ENCODE measurements at places on chromosomes 7 and 10.

DNA sequence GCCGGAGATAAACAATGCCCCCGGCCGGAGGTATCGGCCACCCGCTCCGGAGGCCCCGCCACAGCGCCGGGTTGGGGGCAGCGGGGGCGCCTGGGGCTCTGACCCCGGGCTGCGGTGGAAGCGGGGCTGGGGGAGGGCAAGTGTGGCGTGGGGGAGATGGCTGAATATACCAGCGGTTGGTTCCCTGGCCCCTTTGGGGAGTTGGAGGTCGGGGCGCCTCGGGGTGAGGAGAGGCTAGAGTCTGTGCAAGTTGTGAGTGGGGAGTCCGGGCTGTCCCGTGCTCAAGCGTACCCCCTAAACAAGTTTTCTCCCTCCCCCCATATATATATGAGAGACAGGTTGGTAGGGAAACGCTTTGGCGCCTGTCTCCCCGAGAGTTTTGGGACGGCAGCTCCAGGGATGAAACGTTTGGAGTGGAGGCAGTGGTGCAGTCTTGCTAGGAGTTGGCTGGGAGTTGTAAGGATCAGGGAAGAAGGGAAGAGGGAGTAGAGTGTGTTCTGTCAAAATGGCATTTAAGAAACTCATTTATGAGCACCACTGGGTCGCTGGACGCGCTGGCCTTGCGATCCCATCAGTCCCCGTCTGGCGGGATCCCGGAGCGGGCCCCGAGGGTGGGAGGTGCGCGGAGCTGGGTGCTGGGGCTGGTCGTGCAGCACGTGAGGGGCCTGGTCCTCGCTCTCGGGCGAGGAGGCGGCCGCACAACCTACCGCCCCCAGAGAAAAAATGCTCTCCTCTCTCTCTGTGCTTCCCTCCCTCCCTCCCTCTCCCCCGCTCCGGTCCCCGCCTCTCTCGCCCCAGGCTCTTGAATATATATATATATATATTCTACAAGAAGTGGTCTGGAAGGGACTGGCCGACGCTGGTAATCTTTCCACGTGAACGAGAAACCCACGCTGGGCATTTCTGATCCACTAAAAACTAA is 1.1 kb downstream of the TET1 start:
- DNase-seq = no peak

DNA sequence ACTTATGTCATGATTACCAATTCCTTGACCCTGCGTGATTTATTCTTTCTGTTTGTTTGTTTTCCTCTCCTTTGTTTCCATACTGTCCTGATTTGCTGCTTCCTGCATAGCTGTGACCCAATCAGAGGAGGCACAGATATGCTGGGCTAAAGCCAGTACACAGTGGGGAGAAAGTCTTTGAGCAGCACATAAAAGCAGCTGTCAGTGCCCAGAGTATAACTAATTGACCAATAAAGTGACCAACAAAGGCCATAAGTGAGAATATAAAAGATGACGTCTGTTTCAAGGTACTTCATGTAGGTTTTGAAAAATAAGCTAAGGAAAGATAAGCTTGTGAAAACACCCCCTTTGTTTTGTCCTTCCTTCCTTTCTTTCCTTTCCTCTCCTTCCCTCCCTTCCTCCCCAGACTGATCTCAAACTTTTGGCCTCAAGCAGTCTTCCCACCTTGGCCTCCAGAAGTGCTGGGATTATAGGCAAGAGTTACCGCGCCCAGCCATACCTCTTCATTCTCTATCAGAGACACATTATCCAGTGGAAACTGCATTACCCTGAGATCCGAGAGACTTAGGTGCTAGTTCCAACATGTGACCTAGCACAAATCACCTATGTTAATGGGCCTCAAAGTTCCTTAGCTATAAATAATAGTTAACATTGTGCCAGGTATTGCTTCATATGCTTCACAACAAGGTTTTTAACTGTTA is 17.0 kb downstream of the BCAP29 start:
- DNase-seq = no peak

GRCh38 chr10:23439961-23440889 is 1.4 kb downstream of the OTUD1 start:
- no peak for DNase-seq

DNA sequence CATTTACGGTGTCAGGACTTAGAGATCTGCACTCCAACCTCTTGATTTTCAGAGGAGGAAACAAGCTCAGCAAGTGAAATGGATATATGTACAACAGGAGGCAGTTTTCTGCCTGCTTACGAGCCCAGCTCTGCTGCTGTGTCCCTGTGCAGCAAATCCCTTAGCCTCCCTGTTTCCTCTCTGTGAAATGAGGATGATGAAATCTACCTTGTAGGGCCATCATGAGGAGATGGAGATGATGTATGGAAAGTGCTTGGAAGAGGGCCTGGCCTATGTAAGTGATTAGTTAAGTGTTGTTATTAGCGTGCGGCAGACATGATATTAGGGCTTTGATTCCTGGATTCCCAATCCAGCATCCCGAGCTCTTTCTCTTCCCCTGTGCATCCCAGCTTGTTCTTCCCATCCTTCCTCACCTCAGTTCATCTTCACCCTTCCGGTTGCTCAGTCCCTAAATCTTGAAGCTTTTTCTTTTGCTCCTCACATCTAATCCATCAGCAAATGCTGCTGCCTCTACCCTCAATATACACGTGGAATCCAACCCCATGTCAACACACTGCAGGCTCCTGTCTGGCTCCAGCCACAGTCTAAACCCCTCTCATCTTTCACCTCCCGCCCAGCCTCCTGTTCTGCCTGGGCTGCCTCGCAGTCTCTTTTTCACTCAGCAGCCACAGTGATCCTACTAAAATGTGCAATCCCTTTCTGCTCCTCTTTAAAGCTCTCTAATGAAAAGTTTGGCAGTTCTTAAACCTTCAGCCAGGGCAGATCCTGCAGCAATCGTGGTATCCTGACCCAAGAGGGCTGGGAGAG is 113.8 kb downstream of the MARCHF5 start:
- no peak for DNase-seq

DNA sequence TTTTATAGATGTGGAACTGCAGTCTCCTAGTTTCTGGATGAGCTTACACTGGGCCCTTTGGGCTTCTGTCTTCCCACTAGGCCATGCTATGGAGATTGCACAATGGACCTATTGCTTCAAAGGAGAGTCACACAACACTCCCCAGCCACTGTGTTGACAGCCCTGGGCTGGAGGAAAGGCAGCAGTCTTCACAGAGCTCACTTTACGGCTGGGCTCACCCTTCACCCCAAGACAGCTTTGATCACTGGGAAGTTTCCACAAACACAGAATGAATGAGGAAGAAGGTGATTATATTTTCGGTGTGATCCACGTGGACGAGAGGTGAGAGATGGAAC is 92.7 kb upstream of the GDF10 start:
- DNase-seq = no peak

DNA sequence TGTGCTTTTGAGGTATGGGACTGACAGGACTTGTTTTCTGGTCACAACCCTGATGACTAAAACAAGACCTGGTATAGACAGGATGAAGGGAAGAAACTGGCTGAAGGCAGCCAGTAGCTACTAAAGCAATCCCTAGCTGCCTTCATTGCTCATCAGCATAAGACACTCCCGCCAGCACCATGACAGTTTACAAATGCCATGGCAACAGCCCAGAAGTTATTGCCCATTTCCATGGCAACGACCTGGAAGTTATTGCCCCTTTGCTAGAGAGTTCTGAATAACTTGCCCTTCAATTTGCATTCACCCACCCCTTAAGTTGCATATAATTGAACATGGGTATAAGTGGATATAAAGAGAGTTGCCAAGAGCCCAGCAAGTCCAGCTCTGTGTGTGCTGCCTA is 169.6 kb upstream of the FAM171A1 start:
- no peak for DNase-seq

- DNase-seq = peak; percentile 13
Observed at GRCh38 chr7:123823898-123824753, 20.8 kb upstream of the HYAL4 start.

All from stimulated activated CD4-positive, alpha-beta T cell treated with anti-CD3 and anti-CD28 coated beads, Interleukin-1b, Interleukin-23, amount 100 ng/mL, for 4 hours (primary cell).